SK-N-MC (cell line): ENCODE measurements at places on chromosomes 5 and 9.

DNA sequence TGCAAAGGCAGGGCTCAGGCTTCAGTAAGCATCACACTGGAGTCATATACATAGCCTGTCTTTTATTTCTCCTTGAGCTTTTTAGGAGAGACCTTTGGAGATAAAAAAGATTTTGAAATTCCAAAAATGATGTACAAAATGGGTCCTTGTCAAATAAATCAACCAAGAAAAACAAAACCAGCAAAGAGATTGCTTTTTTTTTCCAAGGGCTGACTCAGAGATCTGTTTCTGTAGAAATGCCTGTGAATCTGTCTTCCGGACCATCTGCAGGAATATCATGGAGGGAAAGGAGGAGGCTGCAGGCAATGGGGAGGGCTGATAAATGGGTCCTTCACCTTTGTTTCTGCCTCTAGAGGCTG, 77.4 kb downstream of the SLIT3 start:
- no peak for DNase-seq

- no peak for DNase-seq
These were observed 220.8 kb downstream of the SNX18 start for GRCh38 chr5:54738118-54738972.

DNA sequence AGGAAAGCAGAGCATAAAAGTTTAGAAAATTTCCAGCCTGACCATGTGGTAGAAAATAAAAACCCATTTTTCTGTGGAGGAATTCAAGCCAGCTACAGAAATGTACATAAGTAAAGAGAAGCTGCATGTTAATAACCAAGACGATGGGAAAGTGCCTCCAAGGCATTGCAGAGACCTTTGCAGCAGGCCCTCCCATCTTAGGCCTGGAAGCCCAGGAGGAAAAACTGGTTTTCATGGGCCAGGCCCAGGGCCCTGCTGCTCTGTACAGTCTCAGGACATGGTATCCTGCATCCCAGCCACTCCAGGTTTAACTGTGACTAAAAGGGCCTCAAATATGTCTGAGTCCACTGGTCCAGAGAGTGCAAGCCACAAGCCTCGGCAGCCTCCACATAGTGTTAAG, 754.8 kb upstream of the RIOK2 start:
- DNase-seq: no peak

DNA sequence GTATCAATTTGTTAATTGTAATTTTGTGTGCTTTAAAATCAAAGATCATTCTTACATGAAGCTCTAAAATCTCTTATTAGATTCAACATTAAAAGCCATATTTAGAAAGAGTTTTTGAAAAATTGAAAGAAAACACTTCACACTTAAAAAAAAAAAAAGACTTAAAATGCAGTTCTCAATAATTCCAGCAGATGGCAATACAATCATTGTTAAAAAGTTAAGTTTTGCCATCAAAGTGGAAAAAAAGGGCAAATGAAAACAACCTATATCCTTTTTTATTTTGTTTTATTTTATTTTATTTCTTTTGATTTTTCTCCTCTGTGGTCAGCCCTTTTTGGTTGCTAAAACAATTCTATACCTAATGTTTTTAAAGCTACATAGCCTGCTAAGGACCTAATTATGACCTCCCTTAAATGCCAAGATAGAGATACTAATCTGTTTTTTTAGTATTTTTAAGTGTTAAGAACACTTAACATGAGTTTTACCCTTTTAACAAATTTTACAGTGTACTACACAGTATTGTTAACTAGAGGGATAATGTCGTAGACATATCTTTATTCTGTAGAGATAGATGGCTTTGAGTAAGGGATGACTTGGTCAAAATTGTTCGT, 154.2 kb upstream of the DAB2 start:
- peak; percentile 40 for DNase-seq

- DNase-seq: no peak
These were observed 517.6 kb downstream of the BNC2 start for GRCh38 chr9:16352791-16353401.

DNA sequence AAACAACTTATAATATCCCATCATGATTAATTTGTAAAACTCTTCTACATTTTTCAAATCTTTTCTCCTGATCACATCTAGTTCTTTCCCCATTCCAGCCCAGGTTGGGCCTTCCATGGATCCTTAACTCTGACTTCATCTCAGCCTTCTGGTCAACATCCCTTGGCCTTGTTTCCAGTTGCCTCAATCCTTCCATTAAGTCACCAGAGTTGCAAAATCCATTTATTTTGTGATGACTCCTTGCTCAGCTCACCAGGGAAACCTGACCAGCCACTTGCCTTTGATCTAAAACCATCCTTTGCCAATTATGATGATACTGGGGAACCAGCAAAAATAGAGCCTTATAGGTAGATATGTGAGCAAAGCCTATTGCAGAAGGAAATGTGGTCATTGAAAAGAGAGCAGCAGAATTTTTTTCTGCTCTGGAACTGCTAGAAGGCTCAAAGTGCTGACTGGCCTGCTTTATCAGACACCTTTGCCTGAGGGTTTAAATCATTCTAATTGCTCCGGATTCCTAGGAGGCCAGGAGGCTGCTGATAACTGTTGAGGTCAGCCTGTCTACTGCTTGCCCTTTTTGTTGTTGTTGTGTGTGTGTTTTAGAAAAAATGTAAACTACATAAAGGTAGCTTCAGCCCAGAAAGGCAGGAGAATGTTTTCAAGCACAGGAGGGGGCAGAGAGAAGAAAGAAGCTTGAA, 512.2 kb upstream of the GRIA1 start:
- no peak for DNase-seq

GRCh38 chr5:79630444-79630843, 18.2 kb downstream of the TENT2 start:
- no peak for DNase-seq

DNA sequence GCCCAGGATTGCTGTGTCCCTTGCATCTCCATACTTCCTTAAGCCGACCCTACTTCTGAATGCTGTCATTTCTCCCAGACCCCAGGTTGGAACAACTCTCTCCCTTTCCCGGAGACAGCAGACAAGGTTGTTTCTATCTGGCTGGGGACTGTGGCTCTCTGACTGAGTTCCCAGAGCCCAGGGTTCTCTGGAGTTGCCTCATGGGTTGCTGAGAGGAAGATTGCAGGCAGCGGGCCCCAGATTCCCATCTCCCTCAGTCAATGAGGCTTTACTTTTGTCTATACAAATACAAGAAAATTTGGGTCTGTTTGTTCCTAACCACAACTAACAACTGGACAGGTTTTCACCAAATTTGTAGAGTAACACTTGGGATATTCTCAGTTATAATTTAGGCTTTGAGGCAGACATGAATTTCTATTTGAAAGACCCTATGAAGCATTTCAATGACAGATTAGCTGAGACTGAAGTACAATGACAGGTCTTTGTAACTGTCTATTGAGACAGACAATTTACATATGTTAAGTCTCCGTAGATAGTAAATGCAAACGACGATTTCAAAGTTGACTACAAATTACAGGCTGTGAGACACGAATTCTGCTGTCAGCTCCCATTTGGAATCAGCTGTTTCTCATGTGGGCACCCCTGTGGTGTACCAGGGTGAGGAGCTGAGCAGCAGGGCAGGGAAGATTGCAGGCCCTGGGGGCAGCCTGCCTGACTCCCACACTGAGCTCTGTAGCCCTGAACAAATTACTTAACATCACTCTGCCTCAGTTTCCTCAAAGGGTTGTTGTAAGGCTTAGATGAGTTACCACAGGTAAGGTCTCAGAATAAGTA, 107.5 kb downstream of the ATP10B start:
- no peak for DNase-seq

DNA sequence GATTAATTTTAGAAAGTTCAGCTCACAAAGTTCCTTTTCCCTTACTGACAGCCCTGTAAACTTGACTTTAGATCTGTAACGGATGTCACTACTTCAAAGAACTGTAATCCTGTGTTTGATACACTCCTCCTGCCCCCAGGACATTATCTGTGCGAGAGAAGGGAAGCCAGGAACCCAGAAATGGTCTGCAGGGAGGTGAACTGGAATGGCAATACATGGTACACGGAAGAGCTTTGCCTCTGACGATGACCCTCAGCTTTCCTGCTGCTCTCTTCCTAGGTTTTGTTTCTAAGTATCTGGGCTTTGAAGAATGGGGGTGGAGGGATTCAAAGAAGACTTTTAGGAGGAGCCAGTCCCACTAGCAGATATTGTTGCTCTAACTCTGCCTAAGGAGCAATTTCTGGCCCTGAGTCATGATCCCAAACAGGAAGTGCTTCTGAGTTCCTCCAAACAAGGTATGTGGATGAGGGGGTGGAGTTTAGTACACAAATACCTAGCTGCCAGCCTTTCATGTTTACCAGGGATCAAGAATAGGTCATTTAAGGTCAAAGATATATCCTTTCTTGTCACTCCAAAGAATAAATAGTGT, 43.4 kb upstream of the TMC1 start:
- DNase-seq: no peak

- DNase-seq: no peak
These were observed 38.1 kb upstream of the FCN1 start for GRCh38 chr9:134955801-134956200.

DNA sequence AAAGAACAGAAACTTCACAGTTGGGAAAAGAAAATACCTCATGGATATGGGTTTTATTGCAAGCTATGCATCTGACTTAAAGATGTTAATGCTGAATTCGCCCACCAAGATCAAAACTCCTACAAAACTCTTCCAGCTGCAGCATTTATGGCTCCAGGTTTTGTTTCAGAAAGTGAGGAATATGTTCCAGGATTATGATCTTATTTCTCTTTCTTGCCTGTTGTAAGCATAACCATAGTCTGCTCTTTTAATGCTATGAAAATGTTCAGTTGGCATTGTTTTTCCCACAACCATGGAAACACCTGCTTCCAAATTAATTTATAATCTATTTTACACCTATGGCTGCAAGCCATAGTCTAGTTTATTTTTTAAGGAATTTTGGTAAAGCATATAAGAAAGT, 34.9 kb upstream of the FST start:
- DNase-seq: no peak

- no peak for DNase-seq
These were observed 87.6 kb downstream of the ADAMTS6 start for GRCh38 chr5:65394087-65394486.

GRCh38 chr9:100848726-100849125, 179.8 kb upstream of the PLPPR1 start:
- no peak for DNase-seq

DNA sequence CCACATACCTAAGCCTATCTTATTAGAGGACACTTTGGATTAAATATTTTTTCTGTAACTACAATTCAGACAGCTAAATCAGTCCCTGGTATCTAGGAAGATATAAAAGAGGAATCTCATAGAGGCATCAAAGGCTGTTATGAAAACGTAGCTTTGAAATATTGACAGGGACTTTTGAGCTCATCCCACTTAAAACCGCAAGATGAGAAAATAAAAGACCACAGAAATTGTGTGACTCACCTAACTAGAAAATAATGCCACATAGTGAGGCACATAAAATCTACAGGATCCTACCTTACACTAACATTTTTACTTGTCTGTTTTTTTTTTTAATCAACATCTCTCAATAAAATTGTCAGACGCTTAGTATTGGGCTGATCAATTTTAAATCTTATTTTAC, 686.5 kb upstream of the COX7C start:
- DNase-seq: no peak

GRCh38 chr9:117737721-117738226, 33.6 kb downstream of the TLR4 start:
- DNase-seq: no peak

DNA sequence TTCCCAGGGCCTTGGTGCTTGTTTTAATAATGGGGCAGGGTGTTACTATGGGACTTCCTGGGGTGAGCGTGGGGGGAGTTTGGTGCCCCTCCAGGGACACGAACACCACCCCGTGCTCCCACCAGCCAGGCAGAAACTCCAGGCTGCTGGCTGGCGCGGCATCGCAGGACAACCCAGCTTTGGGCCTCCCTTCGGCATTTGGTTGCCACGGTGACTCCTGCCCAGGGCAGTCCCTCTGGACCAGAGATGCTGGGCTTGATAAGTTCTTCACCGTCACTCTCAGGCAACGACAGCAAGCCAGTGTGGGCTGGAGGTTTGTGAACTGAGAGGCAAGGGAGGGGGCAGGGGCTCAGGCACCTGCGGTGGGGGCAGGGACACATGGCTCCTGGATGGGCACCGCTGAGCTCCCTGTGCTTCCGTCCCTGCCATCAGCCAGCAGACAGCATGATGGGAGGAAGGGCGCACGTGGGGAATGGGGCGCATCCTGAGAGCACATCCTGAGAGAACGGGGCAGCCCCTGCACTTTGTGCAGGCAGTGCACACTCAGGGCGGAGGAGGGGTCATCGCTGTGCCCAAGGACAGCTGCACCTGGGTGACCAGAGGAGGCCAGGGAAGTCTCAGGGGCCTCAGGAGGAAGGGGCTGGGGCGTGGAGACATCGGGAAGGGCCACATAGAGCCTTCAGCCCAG, 116.4 kb downstream of the RXRA start:
- DNase-seq: no peak

DNA sequence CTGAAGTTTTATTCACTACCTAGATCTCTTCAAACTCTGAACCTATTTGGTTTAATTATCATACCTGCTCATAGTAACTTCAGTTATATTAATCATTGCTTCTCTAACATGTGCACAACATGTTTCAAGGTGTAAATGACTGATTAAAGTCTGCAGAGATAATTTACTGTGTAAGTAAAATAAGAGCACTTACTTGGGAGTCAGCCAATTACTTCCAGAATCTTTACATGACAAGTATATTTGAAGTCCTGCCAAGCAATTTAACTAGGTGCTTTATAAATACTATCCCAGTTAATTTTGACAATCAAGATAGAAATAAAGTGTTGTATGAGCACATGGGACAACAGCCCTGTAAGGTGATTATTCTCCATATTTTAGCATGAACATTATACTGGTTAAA, 109.9 kb downstream of the RFX3 start:
- no peak for DNase-seq

DNA sequence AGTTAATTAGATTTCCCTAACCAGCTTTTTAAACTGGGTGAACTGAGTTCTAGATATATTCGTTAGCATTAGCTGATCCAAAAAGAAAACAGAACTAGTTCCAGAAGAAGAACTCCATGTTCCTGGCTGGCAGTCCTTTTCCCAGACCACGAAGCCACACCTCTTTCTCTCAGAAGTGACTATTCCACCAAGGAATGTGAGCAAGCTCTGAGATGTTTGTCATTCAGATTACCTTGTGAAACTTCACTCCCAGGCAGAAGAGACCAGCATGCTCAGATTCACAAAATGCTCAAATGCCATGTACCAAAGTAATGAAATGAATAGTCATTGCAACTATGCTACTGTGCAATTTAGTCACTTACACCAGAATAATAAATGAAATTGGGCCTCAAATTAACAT, 4.4 kb upstream of the SSBP2 start:
- DNase-seq: no peak

- DNase-seq: no peak
These were observed 17.4 kb upstream of the ARSI start for GRCh38 chr5:150320044-150320613.

- DNase-seq: no peak
These were observed 359.3 kb downstream of the HTR1A start for GRCh38 chr5:63602971-63603370.

GRCh38 chr5:42360056-42360455, 63.2 kb upstream of the GHR start:
- DNase-seq: no peak

GRCh38 chr5:77145666-77146065, 58.6 kb upstream of the ZBED3 start:
- DNase-seq: no peak
